Hematopoietic multipotent progenitor cell (in vitro differentiated cells): ENCODE measurements at places on chromosomes 4 and X.

GRCh38 chr4:18480928-18481327, 459.4 kb upstream of the LCORL start:
- no peak for DNase-seq

- DNase-seq, result no peak
These were observed 53.8 kb upstream of the BMP2K start for GRCh38 chr4:78722320-78722719.

DNA sequence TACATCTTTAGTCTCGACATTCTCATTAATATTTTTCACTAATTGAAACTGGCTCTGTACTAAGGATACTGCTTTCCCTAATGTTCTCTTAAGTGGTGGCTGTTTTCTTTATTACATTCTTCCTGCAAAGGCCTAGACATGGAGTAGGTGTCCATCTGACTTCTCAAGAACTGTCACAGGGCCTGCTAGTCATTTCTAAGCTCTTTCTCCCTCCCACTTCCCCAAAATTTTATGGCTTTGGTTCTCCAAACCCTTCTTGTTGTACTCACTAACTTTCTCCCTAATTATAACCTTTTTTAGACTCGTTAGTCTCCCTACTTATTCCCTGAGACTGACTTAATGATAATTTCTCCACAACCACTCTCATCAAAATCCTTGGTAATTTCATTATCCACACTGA, 133.3 kb downstream of the SPOCK3 start:
- DNase-seq, result no peak

DNA sequence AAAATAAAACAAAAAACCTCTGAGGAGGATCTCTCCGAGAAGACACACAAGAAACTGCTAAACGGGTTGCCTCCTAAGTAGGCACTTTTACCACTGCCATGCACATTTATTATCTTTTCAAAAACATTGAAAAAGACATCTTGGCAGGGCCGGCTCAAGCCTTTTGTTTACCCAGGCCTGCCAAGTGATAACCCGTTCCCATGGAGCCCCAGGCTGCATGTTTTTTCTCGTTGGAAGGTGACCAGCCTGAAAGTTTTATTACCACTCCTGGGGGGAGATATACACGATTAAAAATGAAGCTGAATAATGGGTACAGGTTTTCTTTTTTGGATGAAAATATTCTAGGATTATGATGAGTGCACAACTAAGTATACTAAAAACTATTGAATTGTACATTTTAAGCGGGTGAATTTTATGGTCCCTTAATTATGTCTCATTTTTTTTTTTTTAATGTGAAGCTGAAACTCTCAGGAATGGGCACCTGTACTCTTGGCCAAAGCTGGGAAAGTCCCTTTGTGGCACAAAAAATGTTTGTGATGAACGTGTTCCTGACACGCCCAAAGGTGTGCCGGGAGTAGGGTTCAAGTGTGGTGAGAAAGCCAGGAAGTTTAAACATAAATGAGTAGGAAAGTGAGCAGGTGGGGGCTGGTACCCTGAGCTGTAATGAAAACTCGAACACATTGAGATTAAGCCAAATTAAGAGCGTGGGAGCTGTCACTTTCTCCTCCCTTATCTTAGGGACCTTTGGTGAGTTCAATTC, 1.5 kb upstream of the MAP7D2 start:
- no peak for DNase-seq

GRCh38 chrX:78375894-78376293, 48.5 kb upstream of the CYSLTR1 start:
- DNase-seq, result no peak

DNA sequence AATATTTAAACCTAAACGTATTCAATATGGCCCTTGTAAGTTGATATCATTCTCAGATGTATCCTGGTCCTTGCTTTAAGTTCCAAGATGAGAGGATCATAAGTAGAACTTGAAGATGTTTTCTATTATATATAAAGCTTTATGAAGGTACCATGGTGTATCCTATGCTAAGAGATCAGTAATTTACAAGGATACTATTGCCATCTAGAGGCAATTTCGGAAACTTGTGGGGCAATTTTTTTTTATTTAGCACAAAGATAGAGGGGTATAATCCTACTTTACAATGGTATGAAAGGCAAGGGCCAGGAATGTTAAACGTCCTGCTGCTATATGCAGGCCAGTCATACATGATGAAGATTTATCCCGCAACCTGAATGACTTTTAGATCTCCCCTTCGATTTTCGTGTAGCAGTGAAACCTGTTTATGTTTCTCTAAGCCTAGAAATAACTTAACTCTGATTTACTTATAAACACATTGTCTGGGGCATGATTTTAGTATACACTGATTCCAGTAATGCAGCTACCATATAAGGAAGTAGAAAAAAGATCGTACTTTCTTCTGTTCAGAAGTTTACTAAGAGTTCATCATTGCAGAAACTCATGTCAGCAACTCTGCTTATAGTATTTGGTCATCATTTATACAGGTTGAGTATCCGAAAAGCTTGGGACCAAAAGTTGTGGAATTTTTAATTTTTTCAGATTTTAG, 2.6 kb downstream of the SLC25A31 start:
- peak; percentile 27 for DNase-seq

DNA sequence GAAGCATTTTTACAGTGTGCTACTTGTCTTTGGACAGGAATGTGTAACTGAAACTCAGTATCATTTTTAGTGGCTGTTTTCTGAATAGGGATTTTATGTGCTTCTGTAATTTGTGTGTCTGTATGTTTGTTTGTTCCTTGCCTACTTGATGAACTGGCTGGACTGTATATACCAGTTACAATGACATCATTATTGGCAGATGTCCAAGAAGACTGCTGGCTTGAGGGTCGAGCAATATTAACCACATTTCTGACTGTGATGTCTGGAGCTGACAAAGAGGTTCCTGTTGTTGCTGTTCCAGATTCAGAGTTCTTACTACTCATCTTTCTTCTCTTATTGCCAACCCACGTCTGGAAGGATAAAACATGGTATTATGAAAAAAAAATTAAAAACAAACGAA, 33.0 kb downstream of the HDX start:
- peak; percentile 17 for DNase-seq

DNA sequence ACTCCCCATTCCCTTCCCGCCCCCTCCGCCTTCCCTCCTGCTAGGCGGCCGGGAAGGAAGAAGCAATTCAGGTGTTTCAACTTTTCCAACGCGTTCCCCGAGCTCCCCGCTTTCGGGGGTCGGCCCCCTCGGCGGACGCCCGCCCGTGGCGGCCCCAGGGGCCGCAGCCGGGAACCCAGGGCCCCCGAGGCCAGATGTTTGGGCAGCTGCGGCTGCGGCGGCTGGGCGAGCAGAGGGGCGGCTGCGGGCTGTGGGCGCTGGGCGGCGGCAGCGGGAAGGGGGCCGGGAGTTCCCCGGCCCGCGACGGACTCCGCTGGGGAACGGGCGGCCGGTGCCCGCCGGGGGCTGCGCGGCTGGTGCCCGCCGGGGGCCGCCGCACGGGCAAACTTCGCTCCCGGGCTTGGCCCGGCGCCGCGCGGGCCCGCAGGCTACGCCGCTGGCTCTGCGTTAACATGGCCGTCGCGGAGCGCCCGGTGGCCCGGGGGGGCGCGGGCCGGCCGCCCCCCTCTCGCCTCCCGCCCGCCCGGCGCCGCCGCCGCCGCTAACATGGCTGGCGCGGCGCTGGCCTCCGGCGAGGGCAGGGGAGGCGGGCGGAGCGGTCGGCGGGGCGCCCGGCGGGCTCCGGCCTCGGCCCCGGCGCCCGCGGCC, 510 bp downstream of the HMGB3 start:
- DNase-seq, result no peak

DNA sequence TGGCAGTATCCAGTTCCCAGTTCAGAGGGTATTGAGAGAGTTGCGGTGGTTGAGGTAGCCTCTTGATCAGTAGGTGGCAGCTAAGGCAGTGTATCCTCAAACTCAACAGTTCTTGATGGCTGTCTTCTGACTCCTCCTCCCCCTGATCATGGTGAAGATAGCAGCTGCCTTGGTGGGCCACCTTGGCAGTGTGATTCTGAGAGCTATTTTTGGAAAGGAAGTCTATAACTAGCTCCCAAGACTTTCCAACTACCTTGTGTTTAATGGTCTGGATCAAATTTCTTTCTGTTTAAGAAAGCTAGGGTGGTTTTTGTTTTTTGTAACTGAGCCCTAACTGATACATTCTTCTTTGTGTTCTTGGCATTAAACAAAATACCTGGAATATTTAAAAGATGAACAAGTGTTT, 10.5 kb upstream of the TBC1D19 start:
- no peak for DNase-seq

DNA sequence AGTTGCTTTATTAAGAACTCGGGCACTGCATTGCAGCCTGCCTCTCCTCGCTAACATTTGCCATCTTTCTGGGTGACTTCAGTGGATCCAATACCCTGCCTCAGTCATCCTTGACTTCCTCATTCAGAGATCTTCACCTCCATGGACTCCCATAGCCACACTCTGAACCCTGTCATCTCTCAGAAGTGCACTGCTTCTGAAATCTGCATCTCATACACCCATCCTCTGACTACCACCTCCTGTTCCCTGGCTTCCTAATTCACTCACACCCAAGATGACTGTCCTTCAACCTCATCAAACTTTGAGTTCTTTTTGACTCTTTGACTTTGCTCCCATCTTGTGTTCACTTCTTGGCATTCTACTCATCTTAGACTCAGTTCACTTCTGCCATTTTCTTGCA, 25.3 kb upstream of the CYBB start:
- no peak for DNase-seq

DNA sequence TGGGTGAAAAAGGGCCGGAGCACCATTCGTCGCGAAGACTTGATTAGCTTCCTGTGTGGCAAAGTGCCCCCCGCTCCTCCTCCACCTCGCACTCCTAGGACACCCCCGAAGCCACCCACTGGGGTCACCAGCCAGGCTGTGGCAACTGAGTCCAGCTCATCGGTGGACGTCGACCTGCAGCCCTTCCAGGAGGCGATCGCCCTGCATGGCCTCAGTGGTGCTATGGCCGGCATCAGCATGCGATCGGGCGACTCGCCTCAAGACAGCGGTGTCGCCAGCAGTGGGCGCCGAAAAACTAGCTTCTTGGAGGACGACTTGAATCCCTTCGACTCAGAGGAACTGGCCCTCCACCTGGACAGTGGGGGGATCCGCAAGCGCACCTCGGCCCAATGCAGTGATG, 126.8 kb upstream of the CXorf66 start:
- DNase-seq, result no peak

DNA sequence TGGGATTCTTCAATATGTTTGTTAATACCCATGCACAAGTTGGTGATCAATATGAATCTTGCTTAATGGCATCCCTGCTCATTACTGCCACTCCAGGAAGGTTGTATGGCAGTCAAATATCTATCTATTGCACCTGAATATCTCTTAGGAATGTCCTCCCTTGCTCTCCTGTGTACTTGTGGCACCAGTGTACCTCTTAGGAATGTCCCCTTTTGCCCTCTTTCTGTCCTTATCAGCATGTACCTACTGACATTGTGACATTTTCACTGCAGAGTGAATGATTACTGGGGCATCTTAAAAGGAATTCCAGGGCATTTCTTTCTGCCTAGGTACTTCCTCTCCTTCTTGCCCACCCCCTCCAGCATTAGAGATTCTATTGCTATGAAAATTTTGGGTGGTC, 163.8 kb upstream of the CENPE start:
- DNase-seq, result no peak

GRCh38 chrX:33272986-33273385, 61.6 kb upstream of the DMD start:
- no peak for DNase-seq

DNA sequence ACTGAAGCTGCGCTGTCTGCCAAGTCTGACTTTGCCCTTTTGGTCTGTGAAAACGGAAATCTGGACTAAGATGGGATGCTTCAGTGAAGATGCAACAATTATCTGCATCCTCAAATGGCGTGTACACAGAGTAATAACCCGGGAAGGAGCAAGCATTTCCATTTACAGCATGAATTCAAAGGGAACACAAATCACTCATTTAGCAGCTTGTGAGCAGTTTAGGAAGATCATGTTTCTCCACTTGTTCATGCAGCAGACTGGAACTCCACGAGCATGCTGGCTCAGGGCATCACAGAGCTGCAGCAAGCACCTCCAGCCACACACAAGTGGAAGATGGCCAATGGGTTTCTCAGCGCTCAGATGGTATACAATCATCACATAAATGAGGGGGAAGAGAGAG, 175.5 kb downstream of the NLGN4X start:
- DNase-seq, result no peak

- no peak for DNase-seq
These were observed 19.7 kb downstream of the SHROOM2 start for GRCh38 chrX:9805956-9806355.

- no peak for DNase-seq
These were observed 28.5 kb upstream of the FGF5 start for GRCh38 chr4:80237992-80238391.

DNA sequence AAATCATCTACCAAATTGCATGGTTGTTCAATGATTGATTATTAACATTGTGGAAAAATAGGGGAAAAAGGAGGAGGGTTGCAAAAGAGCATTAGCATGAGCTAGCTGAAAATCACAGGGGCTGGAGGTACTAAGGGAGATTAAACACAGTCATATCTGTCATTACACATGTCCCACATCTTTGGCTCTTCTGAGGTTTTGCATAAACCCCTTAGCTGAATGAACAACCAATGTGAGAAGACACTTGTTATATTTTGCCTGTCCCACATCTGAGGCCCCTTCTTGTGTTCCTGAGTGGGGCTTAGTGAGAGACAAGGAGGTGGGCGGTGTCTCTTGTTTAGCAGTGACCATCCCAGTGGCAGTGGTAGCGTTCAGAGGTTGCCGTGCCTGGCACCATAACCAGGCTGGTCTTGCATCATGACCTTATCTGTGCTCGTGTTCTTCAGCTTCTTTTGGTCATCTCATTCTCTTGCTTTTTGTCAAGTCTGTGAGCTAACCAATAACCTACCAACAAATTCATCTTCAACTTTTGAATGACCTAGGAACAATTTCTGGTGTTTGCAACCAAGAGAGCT, 95.6 kb downstream of the MID1IP1 start:
- no peak for DNase-seq

- no peak for DNase-seq
These were observed 825.2 kb downstream of the PCDH7 start for GRCh38 chr4:31545330-31545729.

DNA sequence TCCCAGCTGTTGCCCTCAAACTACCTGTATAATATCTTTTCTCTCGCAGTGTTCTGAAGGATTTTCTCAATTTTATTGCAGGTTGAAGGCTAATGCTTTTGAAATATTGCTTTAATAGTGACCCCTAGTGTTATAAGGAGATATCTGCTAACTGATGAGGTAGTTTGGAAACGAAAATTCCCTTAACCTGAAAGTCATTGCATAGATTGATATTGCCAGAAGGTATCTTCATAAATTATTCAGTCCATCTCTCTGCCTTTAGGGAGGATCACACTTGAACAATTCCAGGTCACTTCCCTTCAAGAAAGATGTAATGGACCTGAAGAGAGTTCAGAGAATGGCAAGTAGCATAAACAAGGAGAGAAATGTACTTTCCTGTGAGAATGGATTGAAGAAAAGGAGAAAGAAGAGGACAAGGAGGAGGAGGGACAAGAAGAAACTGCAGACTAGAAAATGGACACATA, 44.1 kb downstream of the TIGD4 start:
- DNase-seq, result peak; percentile 5

GRCh38 chrX:56947699-56948098, 47.6 kb downstream of the SPIN3 start:
- DNase-seq, result no peak
